Camera-type eye (tissue), 1 donor: ENCODE measurements at places on chromosomes 16 and 17. TPM values are rescaled to one million over a fixed set of nuclear protein-coding genes. Genes with fewer than 3 reads are reported as not detected.

SNAI3 gene
- total RNA-seq: 1.4 TPM

IRX3 gene
- 6.7 TPM for total RNA-seq

SLC13A2 gene
- total RNA-seq: 1.3 TPM

VASN gene
- total RNA-seq: 32.7 TPM

CTNS gene
- 13.8 TPM for total RNA-seq

ITPRIPL2 gene
- 25.5 TPM for total RNA-seq

ATP2A1 gene
- 46.8 TPM for total RNA-seq

NEURL4 gene
- 38.8 TPM for total RNA-seq

GCGR gene
- 0.27 TPM for total RNA-seq

LLGL2 gene
- 51.2 TPM for total RNA-seq

KCTD19 gene
- 0.44 TPM for total RNA-seq

RASD1 gene
- total RNA-seq: 66.0 TPM

EVI2A gene
- 2.3 TPM for total RNA-seq

RAB11FIP4 gene
- 31.0 TPM for total RNA-seq

DNASE1L2 gene
- 1.2 TPM for total RNA-seq

PIPOX gene
- 5.3 TPM for total RNA-seq

ZDHHC1 gene
- total RNA-seq: 11.1 TPM

DPEP2 gene
- total RNA-seq: 1.3 TPM

ZNF423 gene
- total RNA-seq: 35.2 TPM

ITGAD gene
- total RNA-seq: not detected

PSMD12 gene
- 46.6 TPM for total RNA-seq

PDXDC1 gene
- total RNA-seq: 104 TPM

RFWD3 gene
- total RNA-seq: 26.7 TPM

CD300E gene
- not detected for total RNA-seq

PRAC1 gene
- not detected for total RNA-seq

OR4D1 gene
- total RNA-seq: not detected

ARHGAP23 gene
- total RNA-seq: 73.6 TPM

NOMO2 gene
- total RNA-seq: 66.8 TPM

SPN gene
- 1.3 TPM for total RNA-seq

PRCD gene
- 14.3 TPM for total RNA-seq

EFCAB5 gene
- 1.3 TPM for total RNA-seq
